ENCODE measurements at places on chromosomes 12 and 14. TPM values are rescaled to one million over a fixed set of nuclear protein-coding genes. Genes with fewer than 3 reads are reported as not detected.

ZNF891 gene
- total RNA-seq: 0.11 TPM

RTL1 gene
- total RNA-seq: not detected

CMA1 gene
- total RNA-seq: not detected

KRT74 gene
- total RNA-seq: not detected

HDAC7 gene
- total RNA-seq: 28.2 TPM

NRDE2 gene
- 4.5 TPM for total RNA-seq

GSC gene
- total RNA-seq: not detected

SLC6A12 gene
- not detected for total RNA-seq

TSHR gene
- not detected for total RNA-seq

EFS gene
- total RNA-seq: 10.1 TPM

CISTR gene
- total RNA-seq: not detected

FAM222A gene
- total RNA-seq: 0.72 TPM

CLBA1 gene
- 7.3 TPM for total RNA-seq

SOAT2 gene
- not detected for total RNA-seq

GPR84 gene
- total RNA-seq: not detected

RNF212B gene
- total RNA-seq: not detected

KCNH5 gene
- total RNA-seq: not detected

KCNA5 gene
- total RNA-seq: not detected

HOXC9 gene
- 5.2 TPM for total RNA-seq

ADSS1 gene
- 0.91 TPM for total RNA-seq

SERPINA10 gene
- total RNA-seq: not detected

TAS2R31 gene
- total RNA-seq: 0.39 TPM

PPHLN1 gene
- total RNA-seq: 59.9 TPM

PAPLN gene
- 0.99 TPM for total RNA-seq

DHRS2 gene
- not detected for total RNA-seq

OR6C2 gene
- not detected for total RNA-seq

C12orf42 gene
- not detected for total RNA-seq

STON2 gene
- 81.2 TPM for total RNA-seq

MAP3K9 gene
- 11.9 TPM for total RNA-seq

CLEC2A gene
- total RNA-seq: not detected

SERPINA1 gene
- 18.9 TPM for total RNA-seq

CLIP1 gene
- total RNA-seq: 25.8 TPM

TMCC3 gene
- total RNA-seq: 12.7 TPM

KLRD1 gene
- not detected for total RNA-seq

GNB3 gene
- 0.47 TPM for total RNA-seq

SLC39A5 gene
- not detected for total RNA-seq

SIX4 gene
- 9.5 TPM for total RNA-seq

XPOT gene
- 73.0 TPM for total RNA-seq

TPPP2 gene
- not detected for total RNA-seq

WNT1 gene
- not detected for total RNA-seq

ACVRL1 gene
- total RNA-seq: 0.61 TPM

KRT6A gene
- 3,851 TPM for total RNA-seq

RD3L gene
- total RNA-seq: not detected

ADAMTS20 gene
- not detected for total RNA-seq
